ENCODE measurements at places on chromosomes 1 and 21. TPM values are rescaled to one million over a fixed set of nuclear protein-coding genes. Genes with fewer than 3 reads are reported as not detected.

Gene USH2A
- 0.01 TPM for polyA plus RNA-seq

Gene RGS13
- not detected for polyA plus RNA-seq

Gene UTP11
- polyA plus RNA-seq = 51.0 TPM

Gene SYF2
- polyA plus RNA-seq = 39.9 TPM

Gene RNU1-1
- polyA plus RNA-seq = not detected

Gene CELA2B
- polyA plus RNA-seq = not detected

Gene FBXO2
- 0.54 TPM for polyA plus RNA-seq

Gene ICOSLG
- polyA plus RNA-seq = not detected

Gene SYT6
- polyA plus RNA-seq = not detected

Gene NT5C1A
- not detected for polyA plus RNA-seq

Gene CHAF1B
- polyA plus RNA-seq = 5.2 TPM

Gene MYOM3
- polyA plus RNA-seq = 0.76 TPM

Gene EFNA3
- 2.7 TPM for polyA plus RNA-seq

Gene COL16A1
- polyA plus RNA-seq = 68.7 TPM

Gene RHD
- 0.33 TPM for polyA plus RNA-seq

Gene UBE2G2
- 62.3 TPM for polyA plus RNA-seq

Gene MROH7
- polyA plus RNA-seq = not detected

Gene FCRL5
- not detected for polyA plus RNA-seq

Gene GPR37L1
- 0.03 TPM for polyA plus RNA-seq

Gene TINAGL1
- 1.1 TPM for polyA plus RNA-seq

Gene OR14K1
- polyA plus RNA-seq = not detected

Gene COL11A1
- 6.1 TPM for polyA plus RNA-seq

Gene WDR64
- polyA plus RNA-seq = not detected

Gene SPRR1B
- polyA plus RNA-seq = not detected

Gene SLC5A9
- not detected for polyA plus RNA-seq

Gene PPP1R8
- 7.4 TPM for polyA plus RNA-seq

Gene TNNT2
- 1.7 TPM for polyA plus RNA-seq

Gene HES2
- polyA plus RNA-seq = not detected

Gene FAM131C
- 1.8 TPM for polyA plus RNA-seq

Gene TSTD1
- polyA plus RNA-seq = not detected

Gene SLC25A34
- polyA plus RNA-seq = 0.29 TPM

Gene KPRP
- 9.9 TPM for polyA plus RNA-seq

Gene KRTAP19-6
- polyA plus RNA-seq = not detected

Gene NBPF6
- polyA plus RNA-seq = not detected

Gene LRRC41
- 103 TPM for polyA plus RNA-seq

Gene GNG12
- polyA plus RNA-seq = 265 TPM

Gene S100A7
- not detected for polyA plus RNA-seq

Gene SPATA46
- not detected for polyA plus RNA-seq

Gene GPX7
- 39.7 TPM for polyA plus RNA-seq

Gene C2CD2
- polyA plus RNA-seq = 5.9 TPM

Gene MMEL1
- not detected for polyA plus RNA-seq
